ENCODE measurements at places on chromosomes 3 and 15.
A peak's percentile ranks its signal among the peaks of the same experiment; 100 is the strongest.

GRCh38 chr15:60529332-60529731, 50.4 kb upstream of the ICE2 start:
- no peak for DNase-seq

- DNase-seq = no peak
These were observed 53.6 kb downstream of the SUMF1 start for GRCh38 chr3:4413467-4413866.

DNA sequence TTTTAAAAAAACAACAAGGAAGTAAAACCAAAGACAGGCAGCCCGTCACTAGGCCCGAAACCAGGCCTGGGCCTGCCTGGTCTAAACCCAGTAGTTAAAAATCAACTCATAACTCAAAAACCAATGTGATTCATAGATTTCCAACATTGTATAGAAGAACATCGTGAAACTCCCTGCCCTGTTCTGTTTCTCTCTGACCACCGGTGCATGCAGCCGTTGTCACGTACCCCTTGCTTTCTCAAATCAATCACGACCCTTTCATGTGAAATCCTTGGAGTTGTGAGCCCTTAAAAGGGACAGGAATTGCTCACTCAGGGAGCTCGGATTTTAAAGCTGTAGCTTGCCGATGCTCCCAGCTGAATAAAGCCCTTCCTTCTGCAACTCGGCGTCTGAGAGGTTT, 89.5 kb downstream of the DCLK3 start:
- DNase-seq = no peak

- no peak for DNase-seq
These were observed 116.1 kb upstream of the SLC7A14 start for GRCh38 chr3:170701696-170702678.

DNA sequence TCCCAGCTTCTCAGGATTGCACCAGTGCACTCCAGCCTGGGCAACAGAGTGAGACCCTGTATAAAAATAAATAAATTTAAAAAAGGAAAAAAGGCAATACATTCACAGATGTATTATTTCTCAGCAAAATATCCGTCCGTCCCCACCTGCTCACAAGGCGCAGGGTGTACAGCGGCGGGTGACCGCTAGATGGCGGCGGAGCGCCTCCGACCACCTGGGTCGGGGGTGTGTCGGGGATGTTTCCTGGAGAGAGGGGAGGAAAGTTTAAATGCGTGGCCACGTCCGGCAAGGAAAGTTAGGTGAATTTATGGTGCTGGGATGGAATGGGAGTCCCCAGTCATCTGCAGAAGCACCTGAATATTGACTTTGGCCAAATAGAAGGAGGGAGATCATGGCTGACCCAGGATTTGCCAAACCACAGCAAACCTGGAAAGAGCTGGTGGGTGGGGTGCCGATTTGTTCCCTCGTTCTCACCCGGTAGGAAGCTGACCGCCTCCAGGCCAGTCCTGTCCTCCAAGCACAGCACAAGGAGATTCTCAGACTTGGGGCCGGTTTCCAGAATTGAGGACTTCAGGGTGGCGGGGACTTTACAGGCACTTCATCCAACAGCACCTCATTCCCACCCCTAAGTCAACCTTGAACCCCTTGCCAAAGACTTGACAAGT, 88.3 kb downstream of the TMEM266 start:
- peak; percentile 83 for DNase-seq

Measured in activated naive CD4-positive, alpha-beta T cell treated with anti-CD3 and anti-CD28 coated beads, Interleukin-2, amount 50 U/mL, for 72 hours (primary cell).